ENCODE measurements at places on chromosomes 6 and 20.

GRCh38 chr6:42315991-42316970, 98.6 kb upstream of the MRPS10 start:
- DNase-seq, result no peak

DNA sequence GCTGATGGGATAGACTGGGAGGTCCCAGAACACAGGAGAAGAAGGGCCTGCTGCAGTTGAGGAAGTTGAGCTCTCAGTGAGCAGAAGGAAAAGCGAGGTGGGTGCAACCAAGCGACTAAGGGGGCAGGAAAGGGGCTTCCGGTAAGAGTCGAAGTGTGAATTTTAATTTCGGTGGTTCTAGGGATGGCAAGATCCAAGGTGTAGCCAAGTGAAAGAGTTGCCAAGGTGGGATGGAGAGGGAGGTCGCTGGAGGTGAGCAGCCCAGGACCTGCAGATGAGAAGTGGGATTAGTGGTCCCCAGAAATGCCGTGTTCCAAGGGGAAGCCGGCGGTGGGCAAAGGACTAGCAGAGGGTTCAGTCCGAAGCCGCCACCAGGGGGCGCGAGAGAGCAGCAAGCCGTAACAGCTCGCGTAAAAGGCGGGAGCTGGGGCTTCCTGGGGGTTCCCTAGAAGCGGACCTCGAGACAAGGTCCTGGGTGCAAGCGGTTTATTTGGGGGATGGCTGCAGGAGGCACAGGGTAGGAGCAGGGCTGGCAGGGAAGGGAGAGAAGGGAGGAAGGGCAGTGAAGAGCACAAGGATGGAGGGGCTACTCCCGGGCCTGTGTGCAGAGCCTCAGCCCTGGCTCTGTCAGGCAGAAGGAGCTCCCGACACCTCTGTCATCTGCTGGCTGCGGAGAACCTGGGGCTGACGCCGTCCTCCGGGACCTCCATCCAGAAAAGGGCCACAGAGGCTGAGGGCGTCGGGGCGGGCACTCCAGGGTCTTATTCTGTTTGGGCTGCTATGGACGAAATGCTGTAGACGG, 103.6 kb downstream of the PAX1 start:
- DNase-seq, result no peak

- DNase-seq, result no peak
Measured at GRCh38 chr20:3786126-3786484, 435 bp downstream of the CENPB start.

DNA sequence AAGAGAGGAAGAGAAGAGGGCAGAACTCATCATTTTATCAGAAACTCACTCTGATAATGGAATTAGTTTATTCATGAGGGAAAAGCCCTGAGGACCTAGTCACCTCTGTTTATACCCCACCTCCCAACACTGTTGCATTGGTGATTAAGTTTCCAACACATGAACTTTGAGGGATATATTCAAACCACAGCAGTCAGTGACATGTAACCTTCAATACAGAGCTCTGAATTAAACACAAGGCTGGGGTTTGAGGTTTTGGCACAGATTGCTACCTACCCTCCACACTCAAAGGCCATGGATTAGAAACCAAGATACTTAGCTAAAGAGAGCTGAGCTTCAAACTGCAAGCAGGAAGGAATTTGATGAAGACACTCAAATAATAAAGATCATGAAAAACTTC, 48.5 kb upstream of the MOCS1 start:
- DNase-seq, result no peak

DNA sequence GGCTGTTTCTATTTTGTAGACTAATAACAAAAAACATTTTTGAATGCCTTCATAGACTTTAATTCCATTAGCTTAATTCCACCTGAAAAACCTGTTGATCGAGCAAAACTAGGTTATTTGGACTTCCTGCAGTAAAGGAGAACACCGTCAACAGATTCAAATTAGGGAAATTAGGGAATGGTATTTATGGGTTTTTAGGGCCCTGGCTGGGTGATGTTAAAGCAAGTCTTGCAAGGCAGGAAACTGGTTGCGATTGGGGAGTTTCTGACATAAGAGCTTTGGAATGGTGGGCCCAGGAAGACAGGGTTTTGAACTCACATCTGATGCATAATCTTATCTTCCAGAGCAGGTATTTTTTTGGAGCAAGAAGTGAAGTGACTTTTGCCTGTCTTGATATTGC, 40.1 kb upstream of the TFAP2C start:
- DNase-seq, result no peak

- no peak for DNase-seq
Measured at GRCh38 chr6:142088858-142089216, 43.9 kb upstream of the GJE1 start.

GRCh38 chr6:125169058-125169457, 15.5 kb downstream of the TPD52L1 start:
- no peak for DNase-seq

GRCh38 chr6:118705544-118706491, 54.4 kb upstream of the CEP85L start:
- no peak for DNase-seq

GRCh38 chr20:58944610-58945009, 36.4 kb upstream of the NELFCD start:
- DNase-seq, result no peak

DNA sequence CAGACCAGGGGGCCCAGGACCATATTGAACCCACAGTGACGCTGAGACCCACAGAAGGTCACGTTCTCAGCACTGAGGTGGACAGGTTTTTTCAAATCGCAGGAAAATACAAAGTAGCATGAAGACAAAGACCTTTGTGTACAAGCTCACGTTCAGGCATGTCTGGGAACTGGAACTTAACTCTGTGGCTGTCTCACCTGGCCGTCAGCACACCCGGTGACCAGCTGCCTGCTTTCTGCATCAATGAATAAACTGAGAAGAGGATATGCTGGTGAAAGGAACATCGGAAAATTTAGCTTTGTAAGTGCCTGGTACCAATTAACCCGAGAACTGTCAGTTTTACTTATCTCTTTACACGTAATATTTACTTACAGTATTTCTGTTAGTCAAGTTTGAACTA, 36.5 kb downstream of the WDR27 start:
- no peak for DNase-seq

GRCh38 chr20:41214202-41214601, 76.9 kb downstream of the PLCG1 start:
- no peak for DNase-seq

DNA sequence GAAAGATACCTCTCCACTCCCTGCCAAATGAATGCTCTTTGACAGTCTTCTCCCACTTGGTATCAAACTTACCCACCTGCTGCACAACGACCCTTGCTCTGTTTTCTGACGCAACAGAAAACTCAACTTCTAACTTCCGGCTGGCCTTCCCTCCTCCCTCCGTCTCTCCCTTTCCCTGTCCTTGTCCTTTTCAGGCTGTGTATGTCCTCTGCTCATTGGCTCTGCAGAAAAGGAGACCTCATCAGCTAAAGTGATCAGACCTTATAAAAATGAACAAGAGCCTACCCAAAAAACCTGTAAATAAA, 12.2 kb downstream of the TRAF3IP2 start:
- DNase-seq, result no peak

- no peak for DNase-seq
Measured at GRCh38 chr6:109799129-109799528, 108.0 kb downstream of the FIG4 start.

DNA sequence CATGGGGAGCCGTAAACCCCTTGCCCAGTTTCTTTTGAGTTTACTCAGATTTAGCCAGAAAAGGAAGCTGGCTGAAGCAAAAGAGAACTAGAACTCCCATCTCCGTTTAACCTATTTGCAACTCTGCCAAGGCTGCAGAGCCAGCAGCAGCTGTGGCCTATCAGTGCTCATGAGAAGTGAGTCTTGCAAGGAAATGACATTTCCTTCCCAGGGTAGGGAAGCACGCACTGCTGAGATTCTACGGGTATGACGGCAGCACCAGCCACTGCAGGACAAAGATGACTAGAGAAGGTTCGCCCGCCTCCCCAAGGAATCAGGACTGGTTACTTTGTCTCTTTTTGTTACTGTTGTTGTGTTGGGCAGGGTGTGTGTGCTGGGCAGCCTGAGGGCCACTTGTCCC, 47.6 kb downstream of the PPP1R3G start:
- no peak for DNase-seq

DNA sequence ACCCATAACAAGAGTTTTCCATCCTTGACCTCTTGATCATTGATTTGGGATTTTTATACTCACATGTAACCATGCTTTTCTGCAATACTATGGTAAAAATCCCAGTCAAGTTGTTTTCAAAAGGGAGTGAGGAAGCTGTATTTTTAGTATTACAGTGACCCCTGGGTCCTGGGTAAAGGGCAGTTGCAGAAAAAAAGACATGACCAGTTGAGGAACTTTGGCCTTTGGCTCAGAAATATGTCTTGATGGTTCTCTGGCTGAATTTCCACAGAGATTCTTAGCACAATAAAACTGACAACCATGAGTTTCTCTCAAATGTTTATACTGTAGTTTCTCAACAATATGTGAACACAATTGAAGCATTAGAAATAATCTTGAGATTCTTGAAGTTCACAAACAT, 28.6 kb upstream of the PRL start:
- DNase-seq, result no peak

DNA sequence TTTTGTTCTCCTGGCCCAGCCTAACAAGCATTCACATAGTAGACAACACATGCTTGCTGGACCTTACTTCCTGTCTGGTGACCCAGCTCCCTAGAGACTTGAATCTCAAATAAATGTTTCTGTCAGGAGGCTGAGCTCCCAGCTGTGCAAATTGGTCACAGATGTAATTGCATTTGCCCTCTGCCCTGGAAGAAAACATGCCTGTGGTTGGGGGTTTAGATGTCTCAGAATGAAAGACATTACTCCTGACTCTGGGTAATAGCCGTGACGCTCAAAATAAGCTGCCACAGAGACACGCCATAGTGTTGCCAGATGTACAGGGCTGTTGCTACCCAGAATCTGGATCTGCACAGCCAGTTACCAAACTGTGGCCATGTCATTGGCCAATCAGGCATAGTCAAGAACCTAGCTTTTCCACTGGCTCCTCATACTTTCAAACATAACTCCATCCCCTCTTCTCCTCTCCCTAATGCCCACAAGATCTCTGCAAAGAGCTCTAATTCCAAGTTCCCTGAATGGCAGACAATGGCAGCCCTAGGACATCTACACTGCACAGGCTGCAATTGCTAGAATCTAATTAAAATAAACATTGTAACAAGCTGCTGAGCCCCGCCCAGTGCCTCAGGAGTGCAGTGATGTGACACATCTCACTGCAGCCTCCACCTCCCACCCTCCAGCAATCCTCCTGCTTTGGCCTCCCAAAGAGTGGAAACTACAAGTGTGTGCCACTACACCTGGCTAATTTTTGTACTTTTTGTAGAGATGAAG, 32.8 kb upstream of the GMPR start:
- no peak for DNase-seq

DNA sequence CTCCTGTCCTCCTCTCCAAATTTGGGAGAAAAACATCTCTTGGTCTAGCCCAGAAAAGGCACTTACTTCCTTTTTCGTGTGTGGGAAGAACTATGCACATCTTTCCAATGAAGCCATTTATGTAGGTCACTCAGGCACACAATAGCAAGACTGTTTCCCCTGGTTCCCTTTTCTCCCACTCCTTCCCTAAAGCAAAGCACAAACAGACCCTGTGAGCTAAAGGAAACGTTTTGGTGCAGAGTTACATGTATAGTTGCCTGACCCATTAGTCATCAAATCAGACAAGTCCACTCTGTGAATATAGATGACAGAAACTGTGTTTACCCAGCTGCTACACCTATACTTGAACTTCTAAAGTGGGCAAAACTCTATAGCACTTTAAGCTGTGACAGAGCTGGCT, 474.6 kb downstream of the COL12A1 start:
- DNase-seq, result no peak

- no peak for DNase-seq
Measured at GRCh38 chr6:23269436-23269835, 700.1 kb downstream of the HDGFL1 start.

- DNase-seq, result no peak
Measured at GRCh38 chr20:32632461-32633354, 41.0 kb downstream of the C20orf203 start.

- DNase-seq, result no peak
Measured at GRCh38 chr6:5763871-5764270, 242.9 kb downstream of the NRN1 start.

DNA sequence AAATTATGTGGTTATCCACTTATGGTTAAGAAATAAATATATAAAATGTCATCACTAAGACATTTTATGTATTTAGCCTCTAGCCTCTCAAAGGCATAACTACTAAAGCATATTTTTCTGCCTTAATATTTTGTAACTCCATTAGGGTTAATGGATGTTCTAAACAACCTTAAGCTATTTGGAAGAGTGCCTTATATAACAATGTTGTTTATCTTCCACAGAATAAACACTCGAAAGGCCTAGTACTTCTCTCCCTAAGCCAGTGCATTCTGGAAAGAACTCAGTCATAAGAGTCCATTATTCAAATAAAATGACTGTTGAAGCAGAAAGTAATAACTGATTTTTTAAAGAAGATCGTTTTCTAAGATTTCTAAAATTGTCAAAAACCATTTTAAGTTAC, 15.0 kb upstream of the PRIM2 start:
- no peak for DNase-seq

DNA sequence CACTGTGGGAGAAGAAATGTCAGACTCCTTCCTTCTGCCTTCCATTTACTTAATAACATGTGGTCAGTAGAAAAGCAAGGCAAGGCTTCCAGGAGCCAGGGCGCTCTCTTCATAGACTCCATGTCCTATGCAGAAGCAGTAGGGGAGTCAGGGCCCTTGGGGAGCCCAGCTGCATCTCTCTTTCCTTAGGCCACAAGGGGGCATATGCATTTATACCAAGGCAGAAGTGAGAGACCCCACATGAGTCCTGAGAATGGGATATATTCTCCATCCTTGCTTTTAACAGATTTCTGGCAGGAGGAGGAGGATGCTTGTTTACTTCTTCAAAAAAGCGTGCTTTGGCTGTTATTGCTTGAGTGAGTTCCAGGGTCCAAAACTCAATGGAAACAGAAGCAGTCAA, 198.5 kb downstream of the HIVEP2 start:
- no peak for DNase-seq

GRCh38 chr20:53950031-53950430, 120.4 kb downstream of the BCAS1 start:
- no peak for DNase-seq

GRCh38 chr6:16069222-16069621, 59.7 kb upstream of the MYLIP start:
- no peak for DNase-seq

DNA sequence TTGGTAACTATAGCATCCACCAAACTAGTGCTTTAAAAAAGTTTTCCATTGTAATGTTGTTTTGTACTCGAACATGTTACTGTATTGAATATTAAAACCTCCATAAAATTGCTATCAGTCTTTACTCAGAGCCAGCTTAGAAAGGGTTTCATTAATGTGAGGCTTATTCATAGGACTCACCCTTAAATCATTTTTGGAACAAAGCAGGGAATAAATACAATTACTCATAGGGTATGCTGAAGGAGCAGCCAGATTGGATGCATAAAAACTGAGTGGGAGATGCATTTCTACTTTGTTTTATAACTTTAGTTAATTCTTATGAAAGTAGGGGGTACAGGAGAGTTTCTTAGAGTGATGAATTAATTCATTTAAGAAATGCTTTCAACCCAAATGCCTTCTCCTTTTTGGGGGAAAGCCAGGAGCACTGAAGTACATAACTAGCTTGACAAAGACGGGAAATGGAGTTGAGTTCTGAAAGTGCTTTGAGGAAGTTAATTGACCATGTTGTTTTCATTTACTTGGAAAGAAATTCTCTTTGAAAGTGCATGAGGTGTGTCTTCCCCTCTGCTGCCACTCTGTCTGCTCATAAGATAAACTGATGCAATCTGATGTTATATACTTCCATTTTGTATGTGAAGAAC, 90.3 kb downstream of the RNF144B start:
- DNase-seq, result no peak

All from stimulated activated CD4-positive, alpha-beta T cell treated with anti-CD3 and anti-CD28 coated beads, Interleukin-15, amount 100 ng/mL, for 1 hour (primary cell).